Activated T-helper 9 cell treated with anti-CD3 and anti-CD28 coated beads, Interleukin-2, amount 50 U/mL, for 16 hours (primary cell): ENCODE measurements at places on chromosomes 4 and X.

GRCh38 chr4:144562019-144562705, 83.8 kb upstream of the HHIP start:
- DNase-seq, result no peak

DNA sequence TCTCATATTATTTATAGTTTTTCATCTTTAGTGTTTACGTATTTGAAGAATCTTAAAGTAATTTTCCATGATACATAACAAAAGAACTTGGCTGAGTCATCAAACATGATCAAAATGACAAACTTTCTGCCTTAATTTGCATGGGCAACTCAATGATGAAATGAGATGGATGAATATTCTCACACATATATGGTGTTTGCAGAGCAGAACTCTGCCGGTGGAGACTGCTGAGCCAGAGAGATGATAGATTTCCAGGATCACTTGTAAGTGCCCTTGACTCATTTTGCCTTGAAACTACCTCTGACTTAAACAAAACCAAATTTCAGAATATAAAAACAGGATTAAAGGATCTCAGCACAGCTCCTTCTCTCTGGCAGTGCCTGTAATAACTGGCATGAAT, 38.2 kb downstream of the TRPC3 start:
- DNase-seq, result no peak

DNA sequence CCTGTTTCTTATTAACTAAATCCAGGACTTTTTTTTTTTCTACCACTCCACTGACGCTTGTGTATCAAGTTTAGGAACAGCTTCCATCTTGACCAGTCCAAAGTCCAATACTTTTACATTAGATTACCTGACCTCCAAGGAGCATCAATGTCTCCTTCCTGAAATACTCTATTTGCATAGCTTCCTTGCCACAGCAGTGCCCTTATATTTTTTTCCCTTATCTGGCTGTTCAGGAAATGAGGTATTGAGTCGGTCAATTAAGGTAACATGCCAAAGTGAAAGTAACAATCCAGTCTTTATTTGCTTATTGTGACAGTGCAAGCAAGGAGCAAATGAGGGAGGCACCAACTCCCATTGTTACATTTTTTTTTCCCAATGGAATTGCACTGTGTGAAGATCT, 730.8 kb upstream of the NDST4 start:
- no peak for DNase-seq

DNA sequence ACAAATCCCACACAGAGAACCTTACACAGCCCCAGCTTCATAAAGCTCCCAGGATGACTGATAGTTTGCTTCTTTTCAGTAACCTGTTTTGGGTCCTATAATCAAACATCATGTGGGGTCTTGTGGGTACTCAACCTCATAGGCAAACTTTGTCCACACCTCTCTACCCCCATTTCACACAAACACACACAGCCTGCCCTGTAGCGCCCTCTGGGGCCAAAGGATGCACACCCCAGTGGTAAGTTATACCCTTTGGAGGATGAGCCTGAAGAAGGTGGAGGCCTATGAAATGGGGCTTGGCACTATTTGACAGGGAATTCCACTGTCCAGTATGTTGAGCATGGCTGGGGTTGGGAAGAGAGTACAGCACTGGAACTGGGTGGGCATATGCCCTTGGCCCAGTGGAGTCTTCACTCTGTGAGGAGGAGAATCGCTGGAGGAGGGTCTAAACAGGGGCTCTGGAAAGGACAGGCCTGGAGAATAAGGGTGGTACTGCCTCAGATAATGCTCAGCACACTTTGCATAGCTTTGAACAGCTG, 30.5 kb upstream of the COL25A1 start:
- DNase-seq, result no peak

GRCh38 chr4:1237981-1238675, 10.8 kb downstream of the CTBP1 start:
- DNase-seq, result no peak

GRCh38 chr4:56007154-56007553, 58.4 kb downstream of the CEP135 start:
- DNase-seq, result no peak

DNA sequence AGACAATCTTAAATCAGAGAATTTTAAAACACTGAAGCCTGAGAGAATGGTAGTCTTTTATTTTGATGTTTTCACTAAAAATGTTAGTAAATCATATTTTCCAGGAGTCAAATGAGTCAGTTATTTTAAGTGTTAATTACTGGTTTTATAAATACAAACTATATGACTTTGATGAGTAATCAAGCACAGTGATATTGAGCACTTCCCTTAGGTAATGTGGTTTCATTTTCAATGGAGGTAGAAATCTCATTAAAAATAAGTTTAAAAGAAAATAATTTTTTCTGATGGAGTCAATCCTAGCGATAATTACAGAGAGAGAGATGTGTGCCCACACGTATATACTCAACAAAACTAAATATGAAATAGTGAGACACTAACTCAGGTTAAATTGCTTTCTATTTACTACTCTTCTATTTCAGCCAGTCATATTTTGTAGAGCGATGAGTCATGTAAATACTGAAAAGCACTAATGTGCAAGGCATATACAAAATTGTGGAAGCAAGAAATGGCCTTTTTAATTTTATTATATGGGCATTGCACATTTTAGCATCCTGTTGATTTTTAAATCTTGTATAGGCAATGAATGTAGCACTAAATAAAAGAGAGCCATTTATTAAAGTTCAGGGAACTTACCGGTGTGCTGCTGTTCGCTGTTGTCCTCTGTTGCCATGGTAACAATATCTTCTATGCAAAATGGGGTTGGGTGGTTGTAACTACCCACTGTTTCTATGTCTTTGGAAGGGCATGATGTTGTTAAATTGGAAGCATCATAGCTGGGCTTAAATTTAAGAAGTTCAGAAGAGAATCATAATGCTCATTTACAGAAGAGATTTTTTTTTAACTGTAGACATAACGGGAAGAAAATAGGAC, 513.7 kb downstream of the TLL1 start:
- DNase-seq, result no peak

DNA sequence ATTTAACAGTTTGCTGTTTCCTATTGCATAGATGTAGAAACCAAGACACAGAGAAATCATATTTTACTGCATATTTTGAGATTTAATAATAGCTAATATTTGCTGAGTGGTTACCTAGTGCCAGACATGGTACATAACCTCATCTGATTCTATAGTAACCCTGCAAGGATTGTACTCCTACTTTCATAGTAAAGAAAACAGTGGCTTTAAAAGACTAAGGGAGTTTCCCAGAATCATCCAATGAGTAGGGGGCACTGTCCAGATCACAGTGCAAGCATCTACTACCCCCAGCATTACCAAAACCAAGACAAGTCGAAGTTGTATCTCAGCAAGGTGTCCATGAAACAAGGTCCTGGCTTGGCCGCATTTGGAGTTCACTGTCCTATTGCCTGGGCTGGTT, 224.5 kb upstream of the TENM3 start:
- no peak for DNase-seq

DNA sequence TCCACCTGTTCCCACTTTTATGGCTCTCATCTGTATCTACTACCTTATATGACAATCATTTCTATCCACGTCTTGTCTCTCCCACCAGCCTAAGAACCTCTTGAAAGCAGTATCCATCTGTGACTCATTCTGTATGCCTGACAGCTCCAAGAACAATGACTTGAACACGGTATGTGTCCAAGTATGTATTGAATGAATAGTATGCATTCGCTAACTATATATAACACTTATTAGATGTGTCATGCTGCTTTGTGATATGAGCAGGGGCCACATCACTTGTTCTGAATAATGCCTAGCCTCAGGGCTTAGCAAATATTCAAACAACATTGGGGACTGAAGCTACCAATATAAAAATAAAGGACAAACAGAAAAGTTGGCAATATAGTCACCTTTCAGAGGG, 4.9 kb downstream of the OPHN1 start:
- DNase-seq, result no peak

- no peak for DNase-seq
These were observed 289.4 kb downstream of the ANKRD50 start for GRCh38 chr4:124423160-124423559.

DNA sequence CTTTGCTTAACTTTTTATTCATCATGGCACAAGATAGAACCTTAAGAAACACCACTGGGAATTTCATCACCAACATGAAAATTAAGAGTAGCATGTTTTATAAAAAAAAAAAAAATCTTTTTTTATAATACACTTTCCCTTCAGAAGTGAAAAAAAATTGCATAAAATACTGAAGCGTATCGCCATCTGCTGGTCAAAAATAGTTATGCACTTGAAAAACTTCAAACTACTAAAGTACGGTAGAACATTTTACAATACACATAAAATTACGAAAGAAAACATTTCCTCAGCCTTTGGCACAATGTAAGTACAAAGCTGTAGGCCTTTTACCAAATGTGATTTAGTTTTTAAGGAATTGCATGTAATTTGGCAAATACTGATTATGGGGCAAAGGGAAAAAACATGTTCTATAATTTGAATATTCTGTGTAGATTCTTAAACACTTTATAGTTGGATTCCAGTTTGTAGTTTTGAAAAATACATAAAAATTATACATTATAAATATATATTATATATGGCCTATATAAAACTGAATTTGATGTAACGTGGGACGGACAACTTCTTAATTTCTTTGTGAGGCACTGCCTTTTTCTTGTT, 26.5 kb downstream of the HCCS start:
- no peak for DNase-seq

DNA sequence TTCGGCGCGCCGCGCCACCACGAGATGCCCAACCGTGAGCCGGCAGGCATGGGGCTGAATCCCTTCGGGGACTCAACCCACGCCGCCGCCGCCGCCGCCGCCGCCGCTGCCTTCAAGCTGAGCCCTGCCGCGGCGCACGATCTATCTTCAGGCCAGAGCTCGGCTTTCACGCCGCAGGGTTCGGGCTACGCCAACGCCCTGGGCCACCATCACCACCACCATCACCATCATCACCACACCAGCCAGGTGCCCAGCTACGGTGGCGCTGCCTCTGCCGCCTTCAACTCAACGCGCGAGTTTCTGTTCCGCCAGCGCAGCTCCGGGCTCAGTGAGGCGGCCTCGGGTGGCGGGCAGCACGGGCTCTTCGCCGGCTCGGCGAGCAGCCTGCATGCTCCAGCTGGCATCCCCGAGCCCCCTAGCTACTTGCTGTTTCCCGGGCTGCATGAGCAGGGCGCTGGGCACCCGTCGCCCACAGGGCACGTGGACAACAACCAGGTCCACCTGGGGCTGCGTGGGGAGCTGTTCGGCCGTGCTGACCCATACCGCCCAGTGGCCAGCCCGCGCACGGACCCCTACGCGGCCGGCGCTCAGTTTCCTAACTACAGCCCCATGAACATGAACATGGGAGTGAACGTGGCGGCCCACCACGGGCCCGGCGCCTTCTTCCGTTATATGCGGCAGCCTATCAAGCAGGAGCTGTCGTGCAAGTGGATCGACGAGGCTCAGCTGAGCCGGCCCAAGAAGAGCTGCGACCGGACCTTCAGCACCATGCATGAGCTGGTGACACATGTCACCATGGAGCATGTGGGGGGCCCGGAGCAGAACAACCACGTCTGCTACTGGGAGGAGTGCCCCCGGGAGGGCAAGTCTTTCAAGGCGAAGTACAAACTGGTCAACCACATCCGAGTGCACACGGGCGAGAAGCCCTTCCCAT, 1.1 kb downstream of the ZIC3 start:
- DNase-seq, result no peak

DNA sequence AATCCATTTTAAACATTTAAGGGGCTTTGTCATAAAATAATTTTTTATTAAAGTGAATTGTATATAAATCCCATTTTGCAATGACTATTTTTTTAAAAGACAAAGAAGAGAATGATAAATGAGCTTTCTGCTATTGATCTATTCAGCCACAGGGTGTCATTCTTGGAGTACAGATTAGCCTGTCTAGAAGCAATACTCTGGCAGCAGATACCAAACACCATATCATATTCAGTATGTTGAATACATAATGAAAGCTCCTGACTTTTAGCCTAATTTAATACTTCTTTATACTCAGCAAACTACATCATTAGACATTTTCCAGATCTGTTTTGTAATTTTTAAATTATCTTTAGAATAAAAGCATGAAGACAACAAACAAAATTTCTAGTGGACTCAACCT, 496.3 kb downstream of the PDGFC start:
- no peak for DNase-seq

- no peak for DNase-seq
These were observed 307.0 kb upstream of the CPEB2 start for GRCh38 chr4:14695095-14695845.

- no peak for DNase-seq
These were observed 167.1 kb upstream of the CNKSR2 start for GRCh38 chrX:21207080-21207479.

- DNase-seq, result no peak
These were observed 142.3 kb downstream of the ARHGAP24 start for GRCh38 chr4:85617202-85617601.

- no peak for DNase-seq
These were observed 75.7 kb downstream of the AGTR2 start for GRCh38 chrX:116246261-116246660.

GRCh38 chr4:95191537-95191936, 357.2 kb downstream of the UNC5C start:
- DNase-seq, result no peak

- DNase-seq, result no peak
These were observed 856.2 kb downstream of the STIM2 start for GRCh38 chr4:27716693-27717430.

DNA sequence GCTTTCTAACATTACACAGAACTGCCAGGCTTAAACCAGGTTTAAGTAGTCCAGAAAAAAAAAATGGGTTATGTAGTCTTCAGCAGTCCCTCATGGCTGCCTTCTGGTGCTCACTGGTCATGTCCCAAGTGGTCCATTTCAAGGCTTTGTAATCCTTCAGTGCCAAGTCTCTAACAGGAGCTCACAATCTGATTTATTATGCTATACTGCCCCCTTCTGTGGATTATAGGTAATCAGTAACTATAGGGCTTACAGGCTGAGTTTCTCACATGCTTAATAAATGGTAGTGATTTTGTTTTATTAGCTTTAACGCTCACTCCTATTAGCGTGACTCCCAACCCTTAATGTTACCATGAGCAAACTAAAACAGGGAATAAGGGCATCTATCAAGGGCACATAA, 92.5 kb upstream of the EDA2R start:
- no peak for DNase-seq
